ENCODE measurements at places on chromosomes 2 and 18. TPM values are rescaled to one million over a fixed set of nuclear protein-coding genes. Genes with fewer than 3 reads are reported as not detected.

DNA sequence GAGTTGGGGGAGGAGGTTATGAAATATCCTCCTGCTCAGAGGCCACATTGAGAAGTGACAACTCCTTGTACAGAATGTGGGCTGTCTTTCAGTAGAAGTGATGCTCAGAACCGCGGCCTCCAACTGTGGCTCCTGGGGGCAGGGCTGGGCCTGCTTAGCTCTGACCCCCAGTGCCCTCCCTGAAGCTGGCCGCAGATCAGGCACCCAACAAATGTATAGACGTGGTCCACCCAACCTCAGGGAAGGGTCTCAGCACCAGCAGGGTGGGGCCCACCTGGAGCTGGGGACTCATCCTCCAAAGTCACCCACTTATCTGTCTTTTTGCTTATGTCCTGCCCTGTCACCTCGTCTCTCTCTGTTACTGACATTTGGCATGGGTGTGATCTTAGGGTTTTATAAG, 11.1 kb upstream of the BIN1 start:
- no peak for DNase-seq

DNA sequence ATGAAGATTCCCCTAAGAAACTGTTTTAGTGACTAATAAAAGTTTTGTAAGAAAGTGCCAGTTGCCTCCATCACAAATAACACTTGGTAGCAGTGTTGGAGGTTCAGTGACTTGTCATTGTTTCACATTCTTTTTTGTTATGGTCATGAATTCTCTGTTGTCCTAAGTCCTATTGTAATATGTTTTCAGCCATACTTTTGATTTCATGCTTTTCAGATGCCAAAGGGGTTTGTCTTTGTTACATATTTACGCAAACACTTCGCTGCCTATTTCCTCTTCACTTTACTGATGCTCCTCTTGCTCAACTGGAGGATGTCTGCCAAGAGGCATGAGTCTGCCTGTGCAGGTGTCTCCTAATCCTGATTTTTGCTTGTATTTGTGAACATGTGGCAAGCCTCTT, 66.6 kb downstream of the PHLPP1 start:
- no peak for DNase-seq

- DNase-seq = no peak
These were observed 102.5 kb downstream of the FMNL2 start for GRCh38 chr2:152437276-152438108.

DNA sequence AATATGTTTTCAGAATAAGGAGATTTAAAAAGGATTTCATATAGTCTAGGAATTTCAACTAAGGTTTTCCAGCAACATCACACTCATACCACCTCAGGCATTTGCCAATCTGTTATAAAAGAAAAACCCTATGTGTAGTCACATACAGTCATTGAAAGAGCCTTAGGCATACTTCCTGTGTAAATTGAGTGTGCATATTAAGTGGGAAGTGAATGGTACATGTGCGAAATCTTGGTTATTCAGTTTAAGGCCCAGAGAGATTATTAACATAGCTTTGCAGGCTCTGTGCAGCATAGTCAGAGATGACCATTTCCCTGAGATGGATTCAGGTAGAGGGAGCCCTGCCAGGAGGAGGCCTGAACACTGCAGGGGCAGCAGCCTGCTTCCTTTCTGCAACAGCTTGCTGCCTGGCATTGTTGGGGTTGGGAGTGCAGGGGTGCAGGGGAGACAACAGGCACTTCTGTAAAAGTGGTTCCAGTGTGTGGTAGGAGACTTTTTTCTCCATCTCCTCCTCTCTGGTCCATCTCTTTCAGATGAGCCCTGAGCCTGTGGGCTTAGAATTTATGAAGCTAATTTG, 100.1 kb upstream of the OSR1 start:
- DNase-seq = no peak

DNA sequence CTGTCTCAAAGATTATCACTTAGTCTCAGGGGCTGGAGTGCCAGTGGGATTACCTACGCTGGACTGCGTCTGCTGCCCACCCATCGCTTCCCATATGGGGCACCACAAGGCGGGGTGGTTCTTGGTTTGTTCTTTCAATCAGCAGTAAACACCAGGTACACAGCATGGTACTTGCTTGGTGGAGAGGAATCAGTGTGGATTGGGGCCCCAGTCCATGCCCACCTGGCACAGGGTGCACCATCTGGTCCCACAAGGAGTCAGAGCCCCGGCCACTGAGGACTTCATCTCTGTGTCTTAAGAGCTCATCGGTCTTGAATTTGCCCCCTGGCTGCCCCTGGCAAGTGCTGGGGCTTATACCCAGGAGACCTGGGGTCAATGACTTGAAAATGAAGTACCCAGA, 96.2 kb downstream of the GLI2 start:
- DNase-seq = no peak

DNA sequence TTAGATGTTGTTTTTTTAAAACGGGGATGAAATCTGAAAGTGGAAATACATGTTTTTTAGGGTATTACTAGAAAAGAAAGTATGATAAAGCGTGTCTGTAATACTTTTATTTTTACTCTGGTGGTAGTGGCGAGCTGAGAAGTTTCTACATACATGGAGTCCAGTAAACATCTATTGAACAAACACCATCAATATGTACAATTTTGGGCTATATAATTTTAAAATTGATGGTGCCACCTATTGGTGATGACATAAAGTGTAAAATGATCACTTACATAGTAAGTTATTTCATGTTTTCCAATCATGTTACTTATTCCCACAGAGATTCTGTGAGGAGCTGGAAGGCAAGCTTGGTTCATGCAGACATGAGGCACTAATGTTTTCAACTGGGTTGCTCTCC, 31.5 kb upstream of the NFE2L2 start:
- no peak for DNase-seq

DNA sequence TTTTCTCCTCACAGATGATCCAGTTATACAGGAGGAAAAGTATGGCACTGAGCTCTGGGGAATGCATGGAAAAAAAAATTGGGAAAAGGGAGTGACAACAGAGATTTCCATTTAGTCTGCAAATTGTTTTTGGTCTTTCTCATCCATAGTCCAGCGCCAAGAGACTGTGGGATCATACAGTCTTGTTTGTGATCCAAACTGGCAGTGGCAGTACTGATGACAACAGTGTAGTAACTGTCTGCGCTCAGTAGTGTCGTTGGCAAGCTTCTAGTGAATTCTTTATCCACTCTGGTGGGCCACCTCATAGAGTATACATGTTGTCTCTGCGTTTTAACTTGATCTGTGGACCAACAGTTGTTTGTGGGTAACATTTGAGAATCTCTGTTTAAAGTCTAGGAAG, 37.9 kb downstream of the GALNT1 start:
- DNase-seq = no peak

- DNase-seq = no peak
These were observed 219.5 kb upstream of the NRP2 start for GRCh38 chr2:205462681-205463345.

Gene DQX1
- polyA plus RNA-seq = not detected

Gene DOK6
- 4.6 TPM for polyA plus RNA-seq

Gene RAX
- not detected for polyA plus RNA-seq

Gene IL1R1
- 24.6 TPM for polyA plus RNA-seq

Gene MAPK4
- 9.2 TPM for polyA plus RNA-seq

Gene CIDEA
- polyA plus RNA-seq = not detected

Gene CRACDL
- polyA plus RNA-seq = 4.3 TPM

Gene ZSWIM2
- not detected for polyA plus RNA-seq
